ENCODE measurements at places on chromosomes 4 and X.

GRCh38 chrX:17737986-17738713 is 857 bp downstream of the SCML1 start:
- DNase-seq: no peak

GRCh38 chr4:84878546-84878945 is 87.9 kb downstream of the WDFY3 start:
- no peak for DNase-seq

DNA sequence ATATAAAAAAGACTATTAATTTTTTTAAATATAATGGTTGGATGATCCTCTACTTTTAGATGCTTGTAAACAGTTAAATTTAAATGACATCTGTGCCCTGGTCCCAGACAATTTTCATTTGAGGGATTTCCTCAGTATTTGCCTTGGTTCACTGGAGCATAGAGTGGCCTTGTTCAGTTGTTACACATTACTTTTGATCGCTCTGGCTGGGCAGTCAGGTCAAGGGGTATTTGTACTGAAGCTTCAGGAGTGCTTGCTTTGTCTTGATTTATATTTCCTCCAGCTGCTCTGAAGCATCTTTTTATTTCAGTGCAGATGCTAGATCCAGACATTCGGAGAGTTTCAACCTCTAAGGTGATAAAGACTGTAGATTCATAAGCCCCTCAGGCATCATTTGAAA is 50.0 kb downstream of the COMMD8 start:
- DNase-seq: no peak

GRCh38 chrX:109624641-109625616 is at the start of gene KCNE5:
Gene KCNE5, minus strand, starts transcription at chrX:109625172. Its CDS starts 152 bp downstream, at chrX:109625020.
- DNase-seq: no peak
